Fibroblast of lung (primary cell): ENCODE measurements at places on chromosomes 1 and 21.

GRCh38 chr1:42933610-42934491 is 24.8 kb downstream of the SLC2A1 start:
- no peak for DNase-seq

DNA sequence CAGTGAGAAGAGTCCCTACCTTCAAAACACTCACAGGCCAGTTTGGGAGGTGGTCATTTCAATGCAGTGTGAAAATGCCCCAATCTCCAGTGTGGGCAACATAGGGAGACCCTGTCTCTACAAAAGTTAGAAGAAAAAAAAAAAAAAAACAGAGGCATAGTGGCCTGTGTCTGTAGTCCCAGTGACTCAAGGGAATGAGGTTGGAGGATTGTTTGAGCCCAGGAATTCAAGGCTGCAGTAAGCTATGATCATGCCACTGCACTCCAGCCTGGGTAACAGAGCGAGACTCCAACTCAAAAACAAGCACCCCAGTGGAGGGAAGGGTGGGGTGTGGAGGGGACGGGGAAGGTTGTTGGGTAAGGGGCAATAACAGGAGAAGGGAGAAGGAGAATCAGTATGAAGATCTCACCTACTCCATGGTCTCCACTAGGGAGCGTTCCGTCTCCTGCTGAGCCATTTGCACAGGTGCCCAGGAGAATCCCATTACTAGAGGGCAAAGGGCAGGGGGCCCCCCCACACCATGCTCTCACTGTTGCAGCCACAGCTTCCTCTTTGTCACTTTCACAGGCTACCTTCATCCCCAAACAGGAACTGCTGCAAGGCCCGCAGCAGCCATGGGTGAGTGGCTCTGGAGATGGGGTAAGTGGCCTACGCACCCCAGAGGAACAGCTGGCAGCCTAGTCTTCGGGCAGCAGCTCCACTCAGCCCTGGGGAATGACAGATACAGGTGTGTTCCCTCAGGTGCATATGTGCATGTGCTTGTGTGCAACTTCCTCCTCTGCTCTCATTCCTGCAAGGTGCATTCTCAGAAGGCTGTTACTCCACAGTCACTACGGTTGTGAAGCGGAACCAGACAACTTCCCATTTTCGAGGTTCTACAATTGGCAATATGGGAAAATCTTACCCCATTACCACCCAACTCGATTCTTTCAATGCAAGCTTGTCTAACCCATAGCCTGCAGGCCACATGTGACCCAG is 87.9 kb upstream of the LYST start:
- DNase-seq: peak; percentile 26

DNA sequence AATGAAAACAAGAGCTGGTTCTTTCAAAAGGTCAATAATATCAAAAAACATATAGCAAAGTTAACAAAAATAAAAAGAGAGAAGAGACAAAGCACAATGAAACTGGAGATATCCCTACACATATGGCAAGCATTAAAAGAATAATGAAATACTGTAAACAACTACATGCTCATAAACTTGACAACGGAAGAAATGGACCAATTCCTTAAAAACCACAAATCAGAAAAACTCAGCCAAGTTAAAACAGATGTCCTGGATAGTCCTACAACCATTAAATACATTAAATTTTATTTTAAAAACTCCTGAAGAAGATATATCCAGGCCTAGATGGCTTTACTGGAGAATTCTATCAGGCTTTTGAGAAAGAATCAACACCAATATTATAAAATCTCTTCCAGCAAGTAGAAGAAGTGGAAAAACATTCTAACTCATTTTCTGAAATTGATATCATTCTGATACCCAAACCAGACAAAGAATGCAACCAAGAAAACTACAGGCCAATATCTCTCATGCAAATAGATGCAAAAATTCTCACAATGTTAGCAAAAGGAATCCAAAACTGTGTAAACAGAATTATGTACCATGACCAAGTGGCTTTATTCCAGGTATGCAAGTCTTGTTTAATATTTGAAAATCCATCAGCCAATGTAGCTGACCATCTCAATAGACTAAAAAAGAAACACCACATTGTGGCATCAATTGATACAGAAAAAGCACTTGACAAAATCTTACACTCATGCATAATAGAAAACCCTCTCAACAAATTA is 56.1 kb upstream of the LRRC7 start:
- DNase-seq: peak; percentile 67

GRCh38 chr1:225883616-225884265 is 1.6 kb upstream of the TMEM63A start:
- DNase-seq: no peak

DNA sequence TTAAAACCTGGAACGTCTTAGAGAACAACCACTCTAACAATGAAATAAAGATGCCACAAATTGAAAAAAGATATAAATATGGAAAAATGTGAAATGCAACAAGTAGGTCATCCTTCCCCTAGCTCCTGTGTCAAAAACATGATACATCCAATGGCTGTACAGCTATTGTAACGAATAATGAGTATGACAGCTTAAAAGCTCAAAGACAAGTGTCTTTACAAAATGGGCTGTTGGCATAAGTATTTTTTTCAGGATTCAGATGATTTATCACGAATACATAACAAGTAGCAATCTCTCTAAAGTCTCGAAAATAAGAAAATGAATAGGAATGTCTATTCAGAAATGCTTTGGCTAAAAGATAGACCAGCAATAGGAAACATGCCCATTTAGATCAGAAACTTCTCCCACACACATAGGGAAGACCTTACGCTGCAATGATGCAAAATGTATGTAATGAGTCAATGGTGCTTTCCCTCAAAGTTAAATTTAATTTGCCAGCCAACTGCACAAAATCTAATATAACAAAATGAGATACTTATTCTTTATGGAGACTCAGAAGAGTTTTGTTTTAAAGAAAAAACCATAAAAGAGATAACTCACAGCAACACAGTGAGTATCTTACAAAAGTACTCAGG is 8.3 kb downstream of the TGFBR3 start:
- no peak for DNase-seq

- no peak for DNase-seq
Observed at GRCh38 chr1:90786709-90787108, 69.6 kb upstream of the BARHL2 start.

DNA sequence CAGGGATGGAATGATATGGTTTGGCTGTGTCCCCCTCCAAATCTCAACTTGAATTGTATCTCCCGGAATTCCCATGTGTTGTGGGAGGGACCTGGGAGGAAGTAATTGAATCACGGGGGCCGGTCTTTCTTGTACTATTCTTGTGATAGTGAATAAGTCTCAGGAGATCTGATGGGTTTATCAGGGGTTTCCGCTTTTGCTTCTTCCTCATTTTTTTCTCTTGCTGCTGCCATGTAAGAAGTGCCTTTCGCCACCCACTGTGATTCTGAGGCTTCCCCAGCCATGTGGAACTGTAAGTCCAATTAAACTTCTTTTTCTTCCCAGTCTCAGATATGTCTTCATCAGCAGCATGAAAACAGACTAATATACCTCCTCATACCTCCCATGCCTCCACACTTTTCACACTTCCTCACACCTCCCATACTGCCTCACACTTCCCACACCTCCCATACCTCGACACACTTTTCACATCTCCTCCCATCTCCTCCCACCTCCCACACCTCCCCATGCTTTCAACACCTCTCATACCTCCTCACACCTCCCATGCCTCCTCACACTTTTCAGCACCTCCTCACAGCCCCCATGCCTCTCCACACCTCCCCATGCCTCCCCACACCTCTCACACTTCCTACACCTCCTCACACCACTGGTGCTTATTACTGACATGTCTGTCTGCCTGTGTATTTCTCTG is 21.3 kb downstream of the GPR137B start:
- no peak for DNase-seq

GRCh38 chr1:240399381-240399780 is 212.6 kb downstream of the GREM2 start:
- peak; percentile 99 for DNase-seq
